Left lobe of liver (tissue), 2 donors: ENCODE measurements at places on chromosomes 11 and 22.

GRCh38 chr11:110362971-110363509 is 66.6 kb upstream of the RDX start:
- peak; percentile 81 for DNase-seq

DNA sequence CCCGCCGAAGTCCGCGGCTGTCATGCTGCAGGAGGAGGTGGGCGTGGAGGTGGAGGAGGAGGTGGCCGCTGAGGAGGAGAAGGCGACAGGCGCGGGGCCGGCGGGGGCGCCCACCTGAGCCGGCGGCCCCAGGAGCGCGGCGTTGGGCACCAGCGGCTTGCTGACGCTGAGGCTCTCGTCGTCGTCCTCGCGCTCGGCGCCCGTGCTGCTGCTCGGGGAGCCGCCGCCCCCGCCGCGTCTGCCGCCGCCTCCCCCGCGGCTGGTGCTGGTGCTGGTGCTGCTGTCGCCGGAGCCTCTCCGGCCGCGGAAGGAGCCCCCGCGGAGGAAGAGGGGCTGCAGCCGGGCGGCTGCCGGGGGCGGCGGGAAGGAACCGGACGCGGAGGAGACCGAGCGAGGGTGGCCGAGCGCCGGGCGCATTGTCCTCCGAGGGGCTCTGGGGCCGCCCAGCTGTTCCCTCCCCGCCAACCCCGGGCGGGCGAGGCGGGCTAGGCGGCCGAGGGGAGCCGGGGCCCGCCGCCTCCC is 388 bp downstream of the TMEM121B start:
- DNase-seq: no peak

- DNase-seq: no peak
These were observed 7.1 kb downstream of the INPPL1 start for GRCh38 chr11:72231396-72232259.

GRCh38 chr11:1461826-1462697 is 24.5 kb downstream of the MOB2 start:
- DNase-seq: no peak

DNA sequence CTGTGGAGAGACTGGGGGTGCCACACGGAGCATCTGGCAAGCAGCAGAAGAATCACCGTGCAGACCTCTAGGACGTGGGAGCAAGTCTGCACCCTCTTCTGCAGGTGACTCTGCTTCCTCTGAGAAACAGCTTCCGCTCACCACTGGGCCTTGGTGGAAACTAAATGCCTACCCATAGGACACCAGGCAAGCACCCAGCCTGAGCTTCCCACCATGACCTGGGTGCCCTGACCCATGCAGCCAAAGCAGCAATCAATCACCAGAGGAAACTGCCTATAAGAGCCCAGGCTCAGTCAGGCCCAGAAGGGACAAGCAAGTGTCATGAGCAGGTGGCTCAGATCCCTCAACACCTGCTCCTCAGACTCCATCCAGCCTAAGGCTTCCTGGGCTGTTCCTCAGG is 63.4 kb downstream of the IGLL5 start:
- DNase-seq: no peak

DNA sequence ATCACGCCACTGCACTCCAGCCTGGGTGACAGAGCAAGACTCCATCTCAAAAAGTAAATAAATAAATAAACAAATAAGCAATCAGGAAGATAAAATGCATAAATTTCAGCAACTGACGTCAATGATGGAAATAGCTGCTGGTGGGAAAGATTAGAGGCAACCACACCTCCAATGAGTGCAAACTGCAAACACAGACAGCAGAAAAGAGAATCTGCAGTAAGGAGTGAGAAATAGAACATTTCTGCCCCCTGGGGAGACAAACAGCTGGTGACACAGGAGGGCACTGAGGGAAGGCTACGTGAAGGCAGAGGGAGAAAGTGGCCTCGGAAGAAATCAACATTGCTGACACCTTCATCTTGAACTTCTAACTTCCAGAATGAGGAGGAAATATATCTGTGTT is 6.5 kb downstream of the PI4KA start:
- no peak for DNase-seq

- no peak for DNase-seq
These were observed 8.6 kb downstream of the CCDC81 start for GRCh38 chr11:86383041-86383955.

- no peak for DNase-seq
These were observed 3.1 kb downstream of the TNKS1BP1 start for GRCh38 chr11:57321388-57322255.

DNA sequence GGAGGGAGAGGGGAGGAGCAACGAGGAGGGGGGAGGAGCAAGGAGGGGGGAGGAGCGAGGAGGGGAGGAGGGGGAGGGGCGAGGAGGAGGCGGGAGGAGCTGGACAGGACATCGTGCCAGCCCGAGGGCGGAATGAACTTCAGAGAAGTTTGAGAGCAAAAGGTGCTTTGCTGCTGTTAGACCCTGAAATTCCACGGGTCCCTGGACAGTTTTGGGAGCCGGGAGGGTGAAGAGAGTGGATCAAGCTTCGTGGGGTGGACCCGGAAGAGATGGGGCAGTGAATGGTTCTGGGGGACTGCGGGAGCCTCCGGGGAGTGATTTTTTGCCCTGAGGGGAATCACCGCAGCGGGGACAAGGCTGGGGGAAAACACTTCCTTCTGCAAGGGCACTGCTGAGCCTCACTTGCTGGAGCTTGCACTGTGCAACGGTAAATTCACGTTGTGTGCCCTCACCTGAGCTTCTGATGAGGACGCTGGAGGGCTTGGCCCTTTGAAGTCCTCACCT is 10.7 kb upstream of the NLRP6 start:
- peak; percentile 48 for DNase-seq

GRCh38 chr11:75733431-75734107 is 15.9 kb downstream of the MOGAT2 start:
- DNase-seq: no peak

DNA sequence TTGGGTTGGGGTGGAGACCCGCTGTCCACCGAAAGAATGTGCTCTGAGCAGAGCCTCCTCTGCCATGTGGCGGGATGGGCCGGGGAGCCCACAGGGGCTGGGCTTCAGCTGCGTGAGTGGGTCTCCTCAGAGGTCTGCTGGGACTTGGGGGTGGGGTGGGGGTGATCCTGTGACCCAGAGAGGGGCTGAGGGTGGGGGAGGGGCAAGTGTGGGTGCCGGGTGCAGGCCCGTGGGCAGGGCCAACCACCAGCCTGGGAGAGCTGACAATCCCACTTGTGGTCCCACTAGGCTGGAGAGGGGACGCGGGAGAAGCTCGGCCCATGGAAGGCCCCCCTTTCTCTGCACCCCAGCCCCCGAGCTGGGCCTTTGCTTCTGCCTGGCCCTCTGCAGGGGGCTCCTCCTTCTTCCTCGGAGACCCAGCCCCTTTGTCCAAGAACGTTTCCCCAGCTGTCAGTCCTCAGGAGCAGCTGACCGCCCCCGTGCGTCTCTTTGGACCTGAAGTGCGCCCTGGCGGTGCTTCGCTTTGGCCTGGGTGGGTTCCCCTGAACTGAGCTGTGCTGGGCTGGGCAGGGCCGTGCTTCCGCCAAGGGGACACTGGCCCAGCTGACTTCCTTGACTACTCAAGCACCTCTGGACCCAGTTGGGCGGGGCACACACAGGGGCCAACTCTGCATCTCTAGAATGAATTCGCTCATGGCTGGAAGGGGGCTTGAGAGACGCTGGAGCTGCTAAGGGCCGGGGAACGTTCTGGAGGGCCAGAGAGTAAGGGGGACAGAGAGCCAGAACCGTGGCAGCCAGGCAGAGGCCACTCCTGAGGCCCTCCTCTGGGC is 30.2 kb downstream of the OSBPL5 start:
- DNase-seq: no peak

DNA sequence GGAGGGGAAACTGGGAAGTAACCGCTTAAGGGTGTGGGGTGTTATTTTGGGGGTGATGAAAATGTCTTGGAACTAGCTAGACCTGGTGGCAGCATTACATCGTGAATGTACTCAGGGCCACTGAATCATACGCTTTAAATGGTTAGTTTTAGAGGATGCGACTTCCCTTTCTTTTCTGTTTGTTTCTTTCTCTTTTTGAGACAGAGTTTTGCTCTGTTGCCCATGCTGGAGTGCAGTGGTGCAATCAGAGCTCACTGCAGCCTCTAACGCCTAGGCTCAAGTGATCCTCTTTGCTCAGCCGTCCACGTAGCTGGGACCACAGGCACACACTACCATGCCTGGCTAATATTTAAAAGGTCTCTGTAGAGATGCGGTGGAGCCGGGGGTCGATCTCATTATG is 5.6 kb upstream of the MIAT start:
- no peak for DNase-seq

DNA sequence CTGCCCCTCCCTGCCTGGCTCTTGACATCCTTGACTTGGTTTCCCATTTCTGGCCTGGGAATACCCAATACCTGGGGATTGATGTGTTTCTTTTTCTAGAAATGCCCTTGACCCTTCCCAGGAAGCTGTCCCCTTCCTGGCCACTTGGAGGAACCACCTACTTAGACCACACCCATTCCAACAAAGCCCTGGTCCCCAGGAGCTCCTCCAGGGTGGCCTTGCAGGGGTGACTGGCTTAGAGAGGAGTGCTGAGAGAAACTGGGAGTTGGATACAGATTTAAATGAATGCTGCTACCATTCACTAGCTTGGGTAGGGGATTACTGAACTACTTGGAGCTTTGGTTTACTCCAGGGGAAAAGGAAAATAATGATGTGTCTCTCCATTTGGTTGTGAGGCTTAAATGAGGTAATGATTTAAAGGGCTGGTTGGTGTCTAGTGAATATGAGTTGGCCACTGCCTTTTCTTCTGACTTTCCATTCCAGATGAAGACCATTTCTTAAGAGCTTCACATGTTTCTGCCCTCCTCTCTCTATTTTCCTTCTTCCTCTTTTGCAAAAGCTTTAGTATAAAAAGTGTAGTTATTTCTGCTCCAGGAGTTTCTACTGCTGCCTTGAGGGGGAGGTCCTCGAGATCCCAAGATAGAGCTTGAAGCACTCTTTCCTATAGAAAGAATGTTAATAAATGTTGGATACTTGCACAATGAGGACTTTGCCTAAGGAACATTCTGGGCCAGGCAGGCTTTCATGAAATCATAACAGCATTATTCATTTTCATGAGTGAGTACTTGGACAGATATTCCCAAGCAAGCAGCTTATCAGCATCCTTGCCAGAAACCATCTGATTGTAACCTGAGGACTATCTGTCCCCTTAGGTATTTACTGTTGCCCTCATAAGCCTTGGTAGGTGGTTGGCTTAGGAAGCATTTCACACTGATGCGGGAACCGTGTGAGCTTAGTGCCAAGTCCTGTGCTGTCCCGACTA is 22.4 kb downstream of the PANX1 start:
- no peak for DNase-seq

- no peak for DNase-seq
These were observed 23.3 kb downstream of the FAM83F start for GRCh38 chr22:40018051-40018450.

GRCh38 chr11:101407324-101407723 is 176.5 kb downstream of the TRPC6 start:
- no peak for DNase-seq

DNA sequence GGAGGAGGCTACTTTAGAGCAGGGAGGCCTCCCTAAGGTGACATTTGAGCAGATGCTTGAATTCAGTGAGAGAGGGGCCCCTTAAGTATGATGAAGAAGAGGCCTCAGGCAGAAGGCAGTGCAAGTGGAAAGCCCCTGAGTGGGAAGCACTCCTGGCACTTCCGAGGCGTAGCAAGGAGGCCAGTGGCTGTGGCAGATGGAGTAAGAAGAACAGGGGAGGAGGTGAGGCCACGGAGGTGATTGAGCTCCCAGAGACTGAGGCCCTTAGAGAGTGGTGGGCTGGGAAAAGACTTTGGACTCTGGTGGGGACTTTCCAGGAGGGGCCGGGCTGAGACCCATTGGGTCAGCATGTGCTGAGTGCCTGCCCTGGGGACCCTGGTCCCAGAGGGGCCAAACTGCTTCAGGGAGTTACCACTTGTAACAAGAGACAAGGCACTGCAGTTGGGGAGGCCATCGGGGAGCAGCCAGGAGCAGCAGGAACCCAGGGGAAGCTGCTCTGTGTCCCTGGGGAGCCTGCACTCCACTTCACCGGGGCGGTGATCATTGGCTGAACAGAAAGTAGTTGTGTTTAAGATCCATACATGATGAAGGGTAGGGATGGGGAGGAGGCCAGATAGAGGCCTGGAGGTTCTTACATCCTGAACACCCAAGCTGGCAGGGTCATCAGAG is 2.5 kb upstream of the CENPM start:
- no peak for DNase-seq

DNA sequence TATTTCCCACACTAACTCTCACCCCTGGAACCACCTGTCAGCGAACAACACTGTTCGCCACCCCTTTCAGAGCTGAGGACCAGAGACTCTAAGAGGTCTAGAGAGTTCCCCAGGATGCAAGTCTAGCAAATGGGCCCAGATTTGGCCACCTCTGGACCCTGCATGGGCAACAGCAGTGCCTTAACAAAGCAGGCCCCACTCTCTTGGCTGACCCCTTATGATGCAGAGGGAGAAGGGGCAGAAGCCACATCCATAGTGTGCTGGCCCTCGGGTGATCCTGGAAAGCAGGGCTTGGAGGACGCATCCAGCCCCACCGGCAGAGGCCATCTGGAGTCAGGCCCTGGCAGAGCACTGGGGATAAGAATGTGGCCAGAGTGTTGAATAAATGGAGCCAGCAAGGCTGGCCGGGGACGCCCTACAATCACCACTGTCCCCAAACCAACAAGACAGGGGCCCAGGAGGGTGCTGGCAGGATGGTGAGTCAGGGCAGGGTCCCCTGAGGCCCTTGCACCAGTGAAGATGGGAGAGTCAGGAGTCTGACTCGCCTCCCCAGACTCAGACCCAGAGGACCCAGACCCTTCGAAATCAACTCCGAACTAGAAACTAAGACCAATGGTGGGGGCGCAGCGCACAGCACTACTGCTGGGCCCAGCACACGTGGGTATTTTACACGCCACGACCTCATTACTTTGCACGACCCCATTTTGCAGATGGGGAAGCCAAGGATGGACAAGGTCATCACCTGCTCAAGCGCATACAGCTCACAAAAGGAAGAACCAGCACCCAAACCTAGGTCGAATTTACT is 6.5 kb downstream of the CSNK1E start:
- no peak for DNase-seq

- DNase-seq: no peak
These were observed 1135.5 kb downstream of the JRKL start for GRCh38 chr11:97525273-97525672.

- DNase-seq: peak; percentile 36
These were observed 36.8 kb upstream of the TP53I11 start for GRCh38 chr11:44987506-44987905.

- DNase-seq: no peak
These were observed 51.1 kb downstream of the EHF start for GRCh38 chr11:34671946-34672345.

DNA sequence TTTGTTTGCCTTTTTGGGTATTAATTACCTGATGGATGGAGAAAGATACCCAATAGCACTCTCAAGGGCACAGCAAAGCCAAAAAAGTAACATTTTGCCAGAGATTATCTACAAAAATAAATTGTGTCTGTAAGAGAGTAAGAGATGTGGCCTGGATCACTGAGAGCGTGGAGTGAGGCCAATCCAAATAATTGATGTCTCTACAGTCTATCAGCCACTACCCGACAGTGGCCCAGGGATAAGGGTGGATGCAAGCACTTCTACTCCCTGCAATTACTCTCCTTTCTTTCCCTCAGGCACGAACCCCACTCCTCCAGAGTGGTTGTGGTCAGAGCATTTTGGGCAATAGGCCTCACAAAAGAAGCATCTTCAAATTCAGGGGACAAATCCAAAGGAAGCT is 92.3 kb upstream of the ZC3H12C start:
- no peak for DNase-seq
